ENCODE measurements at places on chromosomes 6 and 20.

- DNase-seq, result no peak
Observed at GRCh38 chr6:111970426-111970825, 83.5 kb upstream of the CCN6 start.

- peak; percentile 80 for DNase-seq
Observed at GRCh38 chr6:170129691-170130171, 161.1 kb downstream of the DLL1 start.

GRCh38 chr20:44746367-44747165, 901 bp downstream of the KCNK15 start:
- DNase-seq, result no peak

DNA sequence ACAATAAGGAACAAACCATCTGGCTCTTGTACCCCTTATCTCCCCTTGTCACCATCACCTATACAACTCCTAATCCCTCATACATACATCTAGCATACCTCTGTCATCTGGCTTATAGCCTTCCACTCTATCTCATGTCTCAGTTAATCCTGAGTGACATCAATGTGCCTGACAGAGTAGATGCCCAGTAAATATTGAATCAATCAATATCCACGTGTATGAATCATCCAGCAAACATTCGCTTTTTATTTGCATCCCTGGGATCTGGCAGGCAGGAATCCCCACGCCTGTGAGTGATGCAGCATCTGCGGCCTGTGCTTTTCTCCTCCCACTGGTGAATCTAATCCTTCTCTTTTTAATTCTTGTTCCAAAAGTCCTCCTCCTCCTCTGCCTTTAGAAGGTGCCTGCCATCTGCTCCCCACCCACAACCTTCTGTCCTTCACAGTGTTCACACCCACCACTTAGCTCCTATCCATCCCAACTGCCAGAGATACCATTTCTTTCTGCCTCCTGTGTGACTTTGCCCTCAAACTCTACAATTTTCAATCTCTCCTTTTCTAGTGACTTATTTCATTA, 37.6 kb downstream of the ZNF391 start:
- DNase-seq, result no peak

GRCh38 chr6:100382767-100383195, 81.9 kb downstream of the SIM1 start:
- no peak for DNase-seq

DNA sequence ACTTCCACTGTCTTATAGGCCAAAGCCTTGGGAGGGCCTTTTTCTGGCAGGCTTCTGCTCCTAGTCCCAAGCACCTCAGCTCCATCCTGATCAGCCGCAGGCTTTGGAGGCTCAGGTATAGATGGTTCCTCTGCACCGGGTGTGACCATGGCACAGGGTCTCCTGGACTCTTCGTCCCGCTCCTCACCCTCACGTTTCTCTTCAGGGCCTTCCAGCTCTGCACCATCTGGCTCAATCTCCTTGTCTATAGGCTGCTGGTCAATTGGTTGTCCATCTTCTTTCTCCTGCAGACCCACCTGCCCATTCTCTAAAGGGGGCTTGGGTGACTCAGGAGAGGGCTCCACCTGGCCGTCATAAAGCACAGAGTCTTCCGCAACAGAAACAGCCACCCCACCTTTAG, 37.0 kb downstream of the BFSP1 start:
- peak; percentile 10 for DNase-seq

DNA sequence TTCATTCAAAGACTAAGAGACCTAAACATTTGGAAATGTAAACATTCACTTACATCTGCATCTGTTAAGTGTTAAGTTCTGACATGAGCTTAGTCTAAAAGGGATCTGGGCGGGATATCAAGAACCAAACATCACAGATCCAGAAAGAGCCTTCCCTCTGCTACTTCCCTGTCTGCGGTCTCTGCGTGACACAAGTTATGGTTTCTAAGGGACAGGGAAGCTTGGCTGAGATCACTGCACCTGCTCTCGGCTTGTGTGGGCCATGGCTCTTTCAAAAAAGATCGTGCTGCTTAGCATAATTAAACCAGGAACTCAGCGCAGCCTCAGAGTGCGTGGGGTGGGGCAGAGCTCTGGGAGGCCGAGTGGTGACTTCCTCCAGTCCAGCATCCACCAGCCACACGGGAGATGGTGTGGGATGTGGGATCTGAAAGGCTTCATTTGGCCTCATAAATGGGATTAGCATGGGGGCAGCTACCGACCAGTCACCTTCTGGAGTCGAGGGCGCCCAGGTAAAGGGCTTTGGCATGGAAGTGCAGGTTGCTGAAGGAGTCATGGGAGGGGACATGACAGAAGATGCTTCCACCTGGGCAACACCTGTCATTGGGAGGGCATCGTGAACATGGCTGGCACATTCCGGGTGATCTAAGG, 16.7 kb upstream of the RAMACL start:
- DNase-seq, result no peak

GRCh38 chr6:3566812-3567211, 110.0 kb upstream of the SLC22A23 start:
- DNase-seq, result no peak

- peak; percentile 51 for DNase-seq
Observed at GRCh38 chr6:132058975-132059374, 107.8 kb upstream of the CCN2 start.

DNA sequence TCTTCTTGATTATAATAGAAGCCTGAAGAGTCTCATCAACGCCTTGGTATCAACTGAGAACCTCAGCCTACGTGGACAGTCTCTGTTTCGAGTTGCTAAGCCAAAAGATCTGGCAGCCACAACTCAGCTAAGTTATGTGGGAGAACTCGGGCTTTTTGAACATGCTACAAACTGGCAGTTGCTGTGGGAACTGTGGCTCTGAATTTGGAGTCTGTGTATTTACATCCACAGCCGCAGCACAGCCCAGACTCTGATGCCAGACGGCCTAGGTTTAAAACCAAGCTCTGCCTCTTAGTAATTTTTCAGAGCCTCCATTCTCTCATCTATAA, 35.8 kb downstream of the RIPOR2 start:
- DNase-seq, result peak; percentile 64

GRCh38 chr6:159358562-159358961, 189.4 kb downstream of the FNDC1 start:
- DNase-seq, result no peak

GRCh38 chr20:19735446-19735845, 22.6 kb upstream of the RIN2 start:
- DNase-seq, result peak; percentile 50

DNA sequence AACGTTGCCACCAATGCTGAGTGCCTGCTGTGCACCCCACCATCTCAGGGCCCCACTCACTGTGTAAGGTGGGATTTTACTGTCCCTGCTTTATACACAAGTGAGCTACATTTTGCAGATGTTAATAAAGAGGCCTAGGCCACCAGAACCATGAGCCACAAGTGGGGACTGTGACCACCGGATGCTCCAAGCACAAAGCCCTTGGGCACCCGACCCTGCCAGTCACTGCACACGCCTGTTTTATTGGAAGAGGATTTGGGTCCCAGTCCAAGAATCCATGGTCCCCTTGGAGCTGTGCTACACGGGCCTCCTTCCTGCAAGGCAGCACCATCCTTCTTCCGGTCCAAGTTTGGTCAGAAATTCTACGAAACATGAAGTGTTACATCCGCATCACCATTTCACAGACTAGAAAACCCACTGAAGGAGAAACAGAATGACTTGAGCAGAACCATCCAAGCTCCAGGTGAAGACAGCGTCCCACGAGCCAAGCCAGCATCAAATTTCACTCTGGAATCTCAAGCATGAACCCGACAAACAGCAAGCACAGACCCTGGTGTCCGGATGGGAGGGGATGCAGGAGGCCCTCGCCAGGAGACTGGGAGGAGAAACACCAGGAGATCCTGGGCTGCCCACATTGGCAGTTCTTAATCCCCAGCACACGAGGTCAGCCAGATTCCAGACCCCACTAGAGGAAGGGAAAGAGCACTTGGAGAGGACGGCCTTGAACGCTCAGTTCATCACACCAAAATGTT, 226.9 kb downstream of the DLL1 start:
- peak; percentile 48 for DNase-seq

- no peak for DNase-seq
Observed at GRCh38 chr6:132527791-132528190, 10.3 kb upstream of the TAAR9 start.

- DNase-seq, result no peak
Observed at GRCh38 chr20:11067359-11067758, 393.6 kb upstream of the JAG1 start.

DNA sequence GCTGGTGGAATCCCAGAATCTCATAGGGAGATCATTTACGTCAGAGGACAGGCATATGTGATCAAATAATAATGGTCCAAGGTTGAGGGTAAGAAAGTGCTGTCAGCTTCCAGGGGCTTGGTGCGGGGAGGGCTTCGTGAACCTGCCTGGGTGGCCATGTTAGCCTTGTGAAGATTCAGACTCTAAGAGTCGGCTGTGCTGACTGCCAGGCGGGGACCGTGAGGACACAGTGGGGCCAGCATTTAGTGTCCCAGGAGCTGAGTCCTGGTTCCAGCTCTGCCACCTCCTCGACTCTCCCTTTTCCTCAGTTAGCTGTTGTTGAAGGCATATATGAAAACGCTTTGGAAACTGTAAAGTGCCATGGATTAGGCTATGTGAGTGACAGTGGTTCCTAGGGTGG, 33.5 kb downstream of the VSTM2L start:
- no peak for DNase-seq

- DNase-seq, result peak; percentile 76
Observed at GRCh38 chr6:84329516-84329915, 102.1 kb upstream of the CEP162 start.

- no peak for DNase-seq
Observed at GRCh38 chr6:139173172-139173571, 38.3 kb downstream of the HECA start.

DNA sequence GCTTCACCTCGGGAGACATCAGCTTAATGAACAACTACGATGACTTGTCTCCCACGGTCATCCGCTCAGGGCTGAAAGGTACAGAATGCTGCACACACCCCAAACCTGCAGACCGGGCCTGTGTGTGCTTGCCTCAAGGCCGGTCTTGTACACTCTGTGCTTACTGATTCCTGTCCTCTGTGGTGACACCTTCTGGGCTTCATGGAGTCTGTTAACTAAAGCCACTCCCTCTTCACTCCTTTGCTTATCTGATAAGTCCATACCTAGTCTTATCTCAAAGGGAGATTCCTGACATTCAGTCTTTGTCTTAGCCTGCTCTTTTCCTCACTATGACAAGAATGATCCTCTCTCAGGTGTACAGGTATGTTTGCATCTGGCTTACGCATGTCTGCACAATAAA, 107.7 kb upstream of the TMEM181 start:
- no peak for DNase-seq

GRCh38 chr6:168232062-168232461, 87.5 kb downstream of the DACT2 start:
- no peak for DNase-seq

GRCh38 chr20:1897541-1897940, 2.3 kb downstream of the SIRPA start:
- DNase-seq, result no peak

Measured in left hindlimb (tissue), 1 donor.